M059J (cell line): ENCODE measurements at places on chromosomes 16 and 17.

DNA sequence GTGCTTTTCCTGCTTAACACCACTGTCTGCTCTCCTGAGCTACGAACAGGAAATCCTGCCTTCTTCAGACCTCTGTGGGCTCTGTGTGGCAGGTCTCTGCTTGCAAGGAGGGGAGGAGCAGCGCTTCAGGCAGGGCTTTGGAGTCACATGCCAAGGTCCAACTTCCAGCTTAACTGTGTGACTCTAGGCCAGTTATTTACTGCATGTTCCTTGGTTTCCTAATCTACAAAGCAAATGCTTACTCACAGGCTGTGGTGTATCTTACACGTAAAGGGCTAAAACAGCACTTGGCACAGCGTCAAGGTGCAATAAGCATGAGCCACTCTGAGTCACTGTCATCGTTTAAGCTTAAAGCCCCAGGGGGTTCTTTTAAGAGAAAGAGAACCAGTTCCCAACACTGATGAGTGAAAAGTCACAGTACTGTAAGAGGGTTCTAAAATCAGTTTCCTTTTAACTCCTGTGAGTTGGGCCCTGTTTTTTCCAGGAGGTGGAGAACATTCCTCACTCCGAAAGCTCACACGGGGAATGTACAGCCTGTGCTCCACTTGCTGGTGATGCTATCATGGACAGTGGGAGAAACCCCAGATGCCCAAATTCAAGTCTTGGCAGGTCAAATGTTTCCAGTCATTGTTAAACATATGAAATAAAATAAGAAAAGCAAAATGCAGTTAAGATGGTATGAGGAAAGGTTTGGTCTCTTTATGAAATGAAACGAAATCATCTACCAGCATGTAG, 54.1 kb upstream of the BCAR1 start:
- DNase-seq = peak; percentile 100

GRCh38 chr16:68146585-68146984, 61.4 kb downstream of the NFATC3 start:
- peak; percentile 61 for DNase-seq

GRCh38 chr16:54203851-54204505, 82.6 kb downstream of the IRX3 start:
- no peak for DNase-seq

DNA sequence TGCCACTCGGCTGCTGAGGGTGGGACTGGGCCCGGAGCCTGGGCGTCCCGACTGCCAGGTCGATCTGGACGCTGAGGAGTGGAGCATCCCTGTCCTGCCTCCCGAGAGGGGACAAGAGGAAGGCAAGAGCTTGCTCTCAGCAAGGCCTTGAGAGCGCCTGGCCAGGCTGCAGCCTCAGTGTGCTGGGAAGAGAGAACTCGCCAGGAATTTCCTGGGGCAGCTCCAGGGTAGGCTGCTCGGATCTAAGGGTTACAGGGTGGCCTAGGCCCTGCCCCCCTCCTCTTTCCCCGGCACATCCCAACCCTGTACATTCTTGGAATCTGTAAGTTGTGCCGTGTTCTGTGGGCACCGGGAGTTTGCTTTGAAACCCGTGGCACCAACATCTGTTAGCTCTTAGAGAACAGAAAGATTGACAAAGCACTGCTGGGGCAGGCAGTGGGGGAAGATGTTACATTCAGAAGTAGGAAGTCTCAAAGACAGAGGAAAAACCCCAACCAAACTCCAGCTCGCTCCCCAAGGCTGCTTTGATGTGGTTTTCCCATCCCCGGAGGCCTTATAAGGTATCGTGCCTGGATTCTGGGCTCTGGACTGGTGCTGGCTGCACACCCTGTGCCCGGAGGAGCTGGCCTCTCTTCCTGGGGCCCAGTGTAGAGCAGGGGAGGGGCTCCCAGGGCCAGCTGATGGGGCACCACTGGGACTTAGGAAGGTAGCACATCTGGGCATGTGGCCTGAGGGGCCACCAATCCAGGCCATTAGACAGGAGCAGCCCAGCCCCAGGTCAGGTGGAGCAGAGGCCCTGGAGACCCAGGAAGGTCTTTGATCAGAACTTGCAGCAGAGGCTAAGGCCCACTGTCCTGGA, 55.2 kb downstream of the NKD1 start:
- DNase-seq = peak; percentile 94

GRCh38 chr16:62751218-62751617, 715.0 kb upstream of the CDH8 start:
- no peak for DNase-seq

GRCh38 chr16:68800257-68800875, 43.0 kb upstream of the TANGO6 start:
- peak; percentile 80 for DNase-seq

DNA sequence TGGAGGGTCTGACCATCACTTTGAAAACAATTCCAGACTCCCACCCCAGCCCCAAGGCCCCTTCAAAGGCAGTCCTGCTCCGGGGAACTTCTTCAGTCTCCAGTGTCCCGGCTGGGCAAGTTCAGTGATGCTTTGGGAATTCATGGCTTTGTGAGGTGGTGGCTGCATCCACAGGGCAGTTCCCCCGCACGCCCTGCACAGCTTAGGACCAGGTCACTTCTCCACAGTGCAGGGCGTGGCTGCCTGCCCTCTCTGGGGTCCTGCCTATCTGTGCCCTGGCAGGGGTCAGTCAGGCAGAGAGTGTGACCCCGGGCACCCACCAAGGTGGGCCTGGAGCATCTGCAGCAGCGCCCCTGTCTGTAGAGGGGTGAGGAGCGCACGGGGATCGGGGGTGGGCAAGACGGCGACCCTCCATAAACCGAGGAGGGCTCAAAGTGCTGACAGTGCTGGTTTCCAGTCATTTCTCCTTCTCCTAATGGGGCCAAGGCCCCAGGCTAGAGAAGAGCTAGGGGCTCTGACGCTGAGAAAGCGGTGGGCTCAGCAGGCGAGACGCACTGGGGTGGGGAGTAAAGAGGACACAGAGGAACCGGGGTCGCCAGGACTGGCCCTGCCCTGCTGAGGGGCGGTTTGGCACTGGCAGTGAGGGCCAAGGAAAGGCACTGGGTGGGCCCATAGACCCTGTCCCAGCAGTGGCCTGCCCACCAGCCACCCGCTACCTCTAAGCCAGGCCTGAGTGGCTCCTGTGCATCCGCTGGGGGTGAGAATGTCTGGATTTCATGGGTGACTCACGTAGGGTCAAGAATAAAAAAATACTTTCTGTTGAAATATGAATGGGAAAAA, 4.2 kb upstream of the ARHGAP27 start:
- DNase-seq = no peak

DNA sequence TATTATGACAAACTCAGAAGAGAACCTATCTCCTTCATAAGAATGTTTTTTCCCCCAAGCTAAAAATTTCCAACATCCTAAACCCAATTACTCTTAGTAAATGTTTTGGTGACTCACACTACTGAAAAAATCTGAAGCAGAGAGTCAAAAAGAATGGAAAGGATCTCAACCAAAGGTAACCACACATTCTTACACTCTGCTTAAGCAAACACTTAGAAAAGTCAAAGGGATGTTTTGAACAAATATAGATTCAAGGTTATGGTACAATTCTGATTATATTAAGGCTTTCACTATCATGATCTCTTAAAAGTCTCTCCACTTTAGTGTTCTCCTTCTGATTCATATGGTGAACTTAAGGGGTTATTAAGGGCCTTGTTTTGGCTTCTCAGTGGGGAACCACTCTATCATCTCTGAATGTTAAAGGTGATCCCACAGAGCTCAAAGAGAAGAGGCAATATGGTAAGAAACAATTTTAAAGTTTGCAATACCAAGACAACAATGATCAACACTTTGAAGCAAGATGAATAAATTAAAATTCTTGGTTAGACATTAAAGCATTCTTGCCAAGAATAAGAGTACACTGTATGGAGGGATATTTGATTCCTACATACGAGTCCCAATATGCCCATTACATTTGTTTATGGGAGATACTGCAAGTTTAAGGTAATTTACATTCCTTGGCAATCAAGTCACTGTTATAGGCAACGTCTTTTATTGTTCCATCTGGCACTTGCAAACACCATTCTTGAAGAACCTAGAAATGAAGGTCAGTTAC, 69.2 kb downstream of the CDC27 start:
- DNase-seq = peak; percentile 78

GRCh38 chr16:83900571-83900970, 1.7 kb downstream of the MLYCD start:
- DNase-seq = no peak

DNA sequence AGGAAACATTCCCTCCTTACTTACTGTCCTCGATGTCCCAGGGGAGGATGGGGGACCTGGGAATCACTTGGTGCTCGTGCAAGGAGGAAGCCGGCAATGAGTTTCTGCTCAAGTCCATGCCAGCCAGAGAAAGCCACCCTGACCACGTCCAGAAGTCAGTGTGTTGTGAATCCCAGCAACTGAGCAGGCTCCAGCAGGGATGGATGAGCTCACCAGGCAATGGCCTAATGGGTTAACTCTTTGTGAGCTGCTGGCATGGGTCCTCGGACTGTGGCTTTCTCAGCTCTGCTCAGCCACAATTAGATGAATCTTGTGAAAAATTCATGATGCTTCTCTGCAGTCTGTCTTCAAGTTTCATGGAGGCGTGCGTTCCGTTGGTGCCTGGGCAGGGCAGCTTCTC, at the start of gene PIRT:
TSS of gene PIRT (minus strand) at position 167 of the 400 bp plus-strand sequence. CDS start 12,442 bp downstream, outside the sequence.
- no peak for DNase-seq

GRCh38 chr16:67780847-67781564, 25.4 kb downstream of the RANBP10 start:
- no peak for DNase-seq

DNA sequence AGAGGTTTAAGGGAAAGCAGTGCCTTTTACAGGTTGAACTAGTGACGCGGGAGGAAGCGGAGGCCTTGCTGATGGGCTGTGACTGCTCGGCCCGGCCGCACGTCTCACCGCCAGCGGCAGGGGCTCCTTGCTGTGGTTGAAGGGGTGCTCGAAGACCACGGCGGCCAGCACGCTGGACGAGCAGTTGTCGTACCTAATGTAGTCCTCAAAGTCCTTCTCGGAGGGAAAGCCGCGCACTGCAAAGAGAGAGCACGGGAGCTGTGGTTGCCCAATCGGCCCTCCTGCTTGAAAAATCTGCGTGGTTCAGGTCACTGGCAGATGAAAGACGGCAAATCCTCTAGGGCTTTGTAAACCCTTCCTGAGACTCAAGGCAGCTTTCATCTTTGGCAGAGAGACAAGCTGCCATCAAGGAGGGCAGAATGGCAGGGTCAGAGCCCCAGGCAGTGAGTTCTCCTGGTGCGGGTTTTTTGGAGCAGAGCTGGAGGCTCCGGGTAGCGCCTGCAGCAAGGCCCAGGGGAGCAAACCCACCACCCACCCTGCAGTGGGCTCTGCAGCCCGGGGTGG, 16.1 kb downstream of the ABCA3 start:
- no peak for DNase-seq

GRCh38 chr17:48672340-48672739, 46.2 kb upstream of the HOXB9 start:
- DNase-seq = no peak

DNA sequence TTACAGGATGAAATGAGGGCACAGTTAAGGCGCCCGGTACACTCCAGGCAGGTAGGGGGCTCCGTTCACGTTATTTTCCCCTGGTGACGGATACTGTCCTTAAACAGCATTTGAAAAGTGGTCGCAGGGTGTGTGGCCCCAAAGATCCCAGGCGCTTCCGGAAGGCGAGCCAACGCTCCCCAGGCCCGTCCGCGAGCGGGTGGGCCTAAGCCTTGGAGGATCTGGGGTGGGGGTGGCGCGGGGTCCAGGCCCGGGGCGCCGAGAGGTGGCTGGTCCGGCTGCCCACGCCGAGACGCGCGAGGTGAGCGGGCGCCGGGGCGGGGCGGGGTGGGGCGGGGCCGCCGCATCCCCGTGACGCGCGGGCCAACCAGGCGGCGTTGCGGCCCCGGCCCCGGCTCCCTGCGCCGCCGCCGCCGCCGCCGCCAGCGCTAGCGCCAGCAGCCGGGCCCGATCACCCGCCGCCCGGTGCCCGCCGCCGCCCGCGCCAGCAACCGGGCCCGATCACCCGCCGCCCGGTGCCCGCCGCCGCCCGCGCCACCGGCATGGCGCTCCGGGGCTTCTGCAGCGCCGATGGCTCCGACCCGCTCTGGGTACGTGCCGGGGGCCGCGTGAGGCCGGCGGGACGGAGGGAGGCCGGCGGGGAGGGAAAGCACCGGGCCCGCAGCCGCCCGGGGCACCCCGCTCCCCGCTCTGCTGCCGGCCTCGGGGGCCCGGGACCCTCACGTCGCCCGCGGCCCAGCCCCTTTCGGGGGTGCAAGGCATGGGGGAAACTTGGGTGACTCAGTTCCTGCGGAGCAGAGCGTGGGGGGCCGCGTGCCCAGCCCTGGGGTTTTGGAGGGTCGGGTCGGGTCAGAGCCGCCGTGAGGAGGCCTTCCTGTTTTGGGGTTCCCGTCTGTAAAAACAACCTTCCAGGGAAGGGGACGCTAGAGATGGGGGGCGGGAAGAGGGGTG, at the start of gene ABCC1:
TSS of gene ABCC1 (plus strand) at position 407 of the 951 bp plus-strand sequence. CDS start at position 543, 136 bp downstream.
- DNase-seq = peak; percentile 40

GRCh38 chr17:67546578-67547527, 169.8 kb downstream of the PITPNC1 start:
- no peak for DNase-seq

- no peak for DNase-seq
Measured at GRCh38 chr16:64008131-64008530, 1113.7 kb downstream of the CDH11 start.

- no peak for DNase-seq
Measured at GRCh38 chr17:50758989-50759544, 8.3 kb downstream of the ANKRD40CL start.

DNA sequence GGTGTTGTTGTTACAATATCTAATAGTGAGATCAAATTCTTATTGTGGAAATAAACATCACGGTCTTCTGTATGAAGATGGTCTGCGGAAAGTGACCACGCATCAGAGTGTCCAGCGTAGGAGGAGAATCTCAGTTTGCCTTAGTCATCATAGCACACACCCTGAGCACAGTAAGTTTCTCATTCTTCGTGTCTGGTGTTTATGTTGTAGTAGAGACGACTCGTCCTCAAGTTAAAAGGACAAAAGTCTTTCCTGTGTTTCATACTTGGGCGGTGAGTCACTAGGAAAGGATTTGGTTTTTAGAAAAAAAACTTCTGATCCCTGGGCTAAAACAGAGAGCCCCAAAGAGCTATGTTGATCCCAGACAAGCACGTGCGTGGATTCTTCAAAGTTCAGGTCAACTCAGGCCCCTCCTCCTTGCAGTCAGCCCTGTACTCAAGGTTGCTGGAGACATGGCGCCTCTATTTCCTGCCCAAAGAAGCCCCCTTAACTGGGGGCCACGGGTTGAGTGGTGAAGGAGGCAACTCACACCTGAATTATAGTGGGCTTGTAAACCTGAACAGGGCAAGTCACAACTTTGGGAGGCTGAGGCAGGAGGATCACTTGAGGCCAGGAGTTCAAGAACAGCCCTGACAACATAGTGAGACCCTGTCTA, 170.4 kb downstream of the ZFHX3 start:
- peak; percentile 98 for DNase-seq

GRCh38 chr16:80277182-80277581, 263.6 kb upstream of the DYNLRB2 start:
- DNase-seq = no peak

GRCh38 chr17:2362416-2362815, 25.1 kb downstream of the SGSM2 start:
- no peak for DNase-seq

- DNase-seq = no peak
Measured at GRCh38 chr16:49663081-49664065, 192.5 kb downstream of the ZNF423 start.

- no peak for DNase-seq
Measured at GRCh38 chr17:42704490-42704836, 22.1 kb downstream of the CNTNAP1 start.

GRCh38 chr17:36859706-36860105, 77.6 kb upstream of the LHX1 start:
- DNase-seq = no peak

- no peak for DNase-seq
Measured at GRCh38 chr16:85733155-85733838, 17.6 kb downstream of the C16orf74 start.
